Activated CD8-positive, alpha-beta memory T cell treated with anti-CD3 and anti-CD28 coated beads for 24 hours (primary cell): ENCODE measurements at places on chromosomes 13 and 19.

- no peak for DNase-seq
Measured at GRCh38 chr13:56299650-56300049, 841.1 kb upstream of the PRR20A start.

DNA sequence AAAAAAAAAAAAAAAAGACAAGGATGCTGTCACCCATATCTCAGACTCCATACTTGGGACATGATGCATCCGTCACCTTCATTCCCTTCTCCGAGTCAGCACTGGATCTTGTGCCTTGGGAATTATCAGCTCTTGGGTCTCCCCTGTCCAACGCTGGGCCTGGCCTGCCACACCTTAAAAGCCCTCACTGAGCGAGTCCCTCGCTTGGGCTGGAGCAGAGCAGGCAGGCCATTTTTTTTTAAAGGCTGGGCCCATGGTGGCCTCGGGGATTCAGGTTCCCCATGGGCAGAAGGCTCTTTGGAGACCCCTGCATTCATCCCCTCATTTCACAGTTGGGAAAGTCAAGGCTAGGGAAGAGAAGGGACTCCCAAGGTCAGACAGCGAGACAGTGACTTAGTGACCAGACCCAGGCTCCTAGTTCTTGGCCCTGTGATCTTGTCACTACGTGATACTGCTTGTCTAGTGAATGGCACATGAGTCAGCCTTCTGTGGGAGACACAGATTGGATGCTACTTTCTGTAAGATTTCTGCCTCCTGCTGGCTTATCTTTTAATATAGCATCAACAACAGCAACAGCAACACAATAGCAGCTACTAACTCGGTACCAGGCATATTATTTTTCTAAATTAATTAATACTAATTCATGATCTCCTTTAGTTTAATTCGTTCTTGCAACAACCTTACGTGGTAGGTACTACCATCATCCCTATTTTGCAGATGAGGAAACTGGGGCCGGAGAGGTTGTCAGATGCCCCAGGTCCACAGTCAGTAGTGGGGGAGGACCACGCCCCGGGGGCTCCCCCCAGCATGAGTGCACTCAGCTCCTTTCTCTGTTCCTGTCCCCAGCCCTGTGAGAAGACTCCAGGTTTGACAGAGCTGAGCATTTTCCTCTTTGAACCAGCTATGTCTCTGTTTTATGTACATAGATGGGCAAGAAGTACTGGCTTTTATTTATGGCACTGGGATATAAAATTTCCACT is 27.4 kb upstream of the ZNF536 start:
- DNase-seq: no peak

DNA sequence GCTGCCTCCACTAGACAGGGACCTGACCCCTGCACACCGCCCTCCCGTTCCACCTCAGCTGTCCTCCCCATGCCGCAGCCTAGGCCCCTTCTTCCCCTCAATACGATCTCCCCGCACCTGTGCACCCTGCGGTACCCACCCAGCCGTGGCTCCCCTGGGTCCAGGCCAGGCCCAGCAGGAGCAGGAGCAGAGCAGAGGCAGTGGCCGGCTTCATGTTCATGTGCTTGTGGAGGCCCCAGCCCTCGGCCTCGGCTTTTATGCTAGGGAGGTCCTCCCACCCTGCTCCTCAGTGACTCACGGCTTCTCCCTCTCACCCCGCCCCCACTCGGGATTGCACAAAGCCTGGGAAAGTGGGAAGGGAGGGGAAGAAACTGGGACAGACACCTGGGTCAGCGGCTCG is 11.4 kb upstream of the KRTDAP start:
- DNase-seq: no peak

DNA sequence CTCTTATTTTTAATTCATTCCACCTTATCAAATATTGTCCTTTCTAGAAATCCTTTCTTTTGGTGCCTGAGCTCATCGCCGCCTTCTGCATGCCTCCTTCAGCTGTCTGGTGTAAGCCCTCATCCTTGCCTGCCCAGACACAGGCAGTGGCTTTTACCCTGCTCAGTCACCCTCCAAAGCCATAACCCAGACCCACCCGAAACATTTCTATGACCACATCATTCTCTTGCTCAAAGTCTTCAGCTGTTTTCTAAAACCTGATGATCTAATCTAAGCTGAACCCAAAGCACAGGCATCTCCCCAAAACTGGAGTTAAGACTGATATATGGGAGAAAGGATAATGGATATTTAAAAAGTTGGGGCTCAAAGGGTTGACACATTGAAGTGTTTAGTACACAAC is 753.7 kb upstream of the SGCG start:
- DNase-seq: no peak

GRCh38 chr19:55597501-55597921 is 1.8 kb downstream of the FIZ1 start:
- DNase-seq: no peak

- DNase-seq: no peak
Measured at GRCh38 chr19:56839652-56840450, 675 bp downstream of the PEG3 start.

DNA sequence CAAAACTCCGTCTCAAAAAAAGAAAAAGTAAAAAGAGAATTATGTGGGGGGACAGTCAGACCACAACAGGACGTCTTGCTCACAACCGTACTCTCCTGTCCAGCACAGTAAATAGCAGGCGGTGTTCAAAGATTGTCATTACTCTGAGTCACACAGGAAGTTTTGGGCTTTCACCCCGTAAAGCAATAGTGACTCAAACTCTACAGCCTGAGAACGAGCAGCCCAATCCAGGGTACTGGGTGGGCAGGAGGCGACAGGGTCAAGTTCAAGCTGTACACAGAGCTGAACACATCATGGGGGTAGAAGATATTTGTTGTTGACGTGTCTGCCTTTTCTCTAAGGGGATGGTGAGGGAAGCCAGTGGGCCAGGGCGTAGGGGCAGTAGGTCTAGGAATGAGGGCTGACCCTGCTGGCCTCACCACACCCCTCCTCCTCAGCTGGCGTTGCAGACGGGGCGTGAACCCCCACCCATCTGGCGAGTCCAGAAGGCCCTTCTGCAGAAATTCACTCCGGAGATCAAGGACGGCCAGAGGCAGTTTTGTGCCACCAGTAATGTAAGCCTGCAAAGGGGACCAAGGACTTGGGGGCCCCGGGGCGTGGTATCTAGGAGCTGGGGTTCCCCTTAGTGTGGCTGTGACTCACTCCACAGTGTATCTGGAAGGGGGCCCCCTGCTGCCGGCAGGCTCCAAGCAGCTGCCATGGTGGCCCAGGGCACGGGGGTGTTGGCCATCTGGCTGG is 23.3 kb downstream of the PRR12 start:
- DNase-seq: no peak

DNA sequence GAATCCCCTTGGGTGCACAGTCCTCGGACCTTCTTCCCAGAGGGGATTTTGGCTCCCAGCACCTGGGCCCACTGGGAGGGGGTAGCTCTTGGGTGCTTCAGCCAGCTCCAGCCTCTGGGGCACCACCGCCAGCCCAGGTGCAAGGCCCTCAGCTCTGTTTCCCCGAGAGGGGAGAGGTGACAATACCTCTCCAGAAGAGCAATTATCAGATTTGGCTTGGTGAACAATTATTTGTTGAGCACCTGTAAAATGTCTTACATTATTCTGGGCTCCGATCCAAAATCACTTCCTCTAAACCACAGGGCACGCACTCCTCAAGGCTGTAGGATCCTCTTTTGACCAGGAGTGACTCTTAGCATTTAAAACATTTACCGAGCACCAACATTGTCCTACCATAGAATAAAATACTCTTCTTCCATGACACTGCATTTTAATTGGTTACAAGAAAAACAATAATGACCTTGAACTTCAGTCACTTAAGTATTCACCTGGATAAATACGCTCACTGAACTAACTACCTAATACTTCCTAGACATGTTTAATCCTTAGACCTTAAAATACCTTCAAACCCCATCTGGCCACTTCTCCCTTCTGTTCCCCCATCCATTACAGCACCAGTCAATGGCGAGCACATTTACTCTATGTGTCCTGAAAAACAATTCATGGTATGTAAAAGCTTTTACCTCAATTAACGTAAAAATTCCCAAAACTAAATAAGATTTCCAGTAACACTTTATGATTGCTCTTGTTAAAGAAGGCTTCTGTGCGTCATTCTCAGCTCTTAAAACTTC is 54.8 kb downstream of the ABCC4 start:
- DNase-seq: no peak

DNA sequence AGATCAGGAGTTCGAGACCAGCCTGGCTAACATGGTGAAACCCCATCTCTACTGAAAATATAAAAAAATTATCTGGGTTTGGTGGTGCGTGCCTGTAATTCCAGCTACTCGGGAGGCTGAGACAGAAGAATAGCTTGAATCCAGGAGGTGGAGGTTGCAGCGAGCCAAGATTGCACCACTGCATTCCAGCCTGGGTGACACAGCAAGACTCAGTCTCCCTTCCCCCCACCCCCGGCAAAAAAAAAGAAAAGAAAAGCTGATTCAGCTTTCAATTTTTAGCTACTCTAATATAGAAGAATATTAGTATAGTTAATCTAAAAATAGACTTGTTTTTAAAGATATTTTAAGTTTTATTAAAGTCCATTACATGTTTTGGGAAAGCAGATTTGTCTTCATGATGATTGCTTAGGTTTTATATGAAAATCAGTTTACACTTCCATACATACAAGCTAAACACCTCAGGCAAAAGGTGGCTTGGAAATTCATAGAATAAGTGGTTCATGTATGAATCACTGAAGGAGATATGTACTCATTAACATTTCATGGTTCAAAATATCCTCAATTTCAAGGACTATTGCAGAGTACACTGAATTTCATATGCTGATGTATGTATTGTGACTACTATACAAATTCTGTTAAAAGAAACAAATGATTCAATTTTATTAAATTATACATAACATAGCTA is 165.2 kb downstream of the TDRD3 start:
- no peak for DNase-seq

DNA sequence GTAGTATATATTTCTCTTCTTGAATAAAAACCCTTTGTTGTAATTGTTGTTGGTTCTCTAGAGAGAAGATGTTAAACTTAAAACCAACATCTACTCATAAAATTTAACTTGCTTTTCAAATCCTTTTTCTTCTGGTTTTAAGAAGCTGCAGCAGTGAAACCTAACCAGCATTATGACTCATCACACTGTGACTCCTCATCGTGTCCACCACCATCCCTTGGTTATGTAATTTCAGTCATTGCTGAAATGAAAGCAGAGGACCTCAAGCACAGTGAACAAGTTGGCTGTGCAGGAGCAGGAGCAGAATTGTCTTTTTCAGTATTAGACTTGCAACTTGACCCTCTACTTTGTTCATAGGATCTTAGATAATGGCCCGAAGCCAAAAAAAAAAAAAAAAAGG is 64.9 kb upstream of the HTR2A start:
- DNase-seq: no peak

- DNase-seq: no peak
Measured at GRCh38 chr19:33689138-33689746, 67.5 kb downstream of the CHST8 start.
